ENCODE measurements at places on chromosomes 12 and 14.
A peak's percentile ranks its signal among the peaks of the same experiment; 100 is the strongest.

- no peak for DNase-seq
These were observed 5.2 kb downstream of the RITA1 start for GRCh38 chr12:113190761-113191160.

GRCh38 chr12:96177013-96177412 lies 17.2 kb upstream of the ELK3 start:
- DNase-seq, result peak; percentile 39

DNA sequence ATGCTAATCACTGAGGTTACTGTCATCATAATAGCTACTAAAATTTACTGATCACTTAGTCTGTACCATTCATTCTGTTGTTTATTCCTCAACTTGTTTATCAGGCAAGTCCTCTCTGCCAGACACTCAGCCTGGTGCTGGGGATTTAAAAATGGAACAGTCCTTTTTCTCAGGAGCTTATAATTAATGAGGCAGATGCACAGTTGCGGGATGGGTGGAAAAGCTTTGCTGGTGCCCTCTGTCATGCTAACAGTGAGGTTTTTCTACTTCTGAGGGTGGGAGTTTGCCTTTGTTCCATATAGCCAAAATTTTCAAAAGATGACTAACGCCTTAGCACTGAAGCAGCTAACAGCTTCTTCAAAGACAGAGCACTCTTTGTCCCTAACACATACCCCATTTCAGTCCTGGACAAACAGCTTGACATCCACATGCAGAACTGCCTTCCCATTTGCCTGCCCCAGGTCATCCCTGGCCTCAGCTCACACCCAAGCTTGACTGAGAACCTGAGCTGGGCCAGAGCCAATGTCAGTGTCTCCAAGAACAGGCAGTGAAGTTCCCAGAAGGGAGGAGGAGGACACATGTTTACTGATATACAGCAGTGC lies 30.8 kb upstream of the HSPB8 start:
- DNase-seq, result no peak

DNA sequence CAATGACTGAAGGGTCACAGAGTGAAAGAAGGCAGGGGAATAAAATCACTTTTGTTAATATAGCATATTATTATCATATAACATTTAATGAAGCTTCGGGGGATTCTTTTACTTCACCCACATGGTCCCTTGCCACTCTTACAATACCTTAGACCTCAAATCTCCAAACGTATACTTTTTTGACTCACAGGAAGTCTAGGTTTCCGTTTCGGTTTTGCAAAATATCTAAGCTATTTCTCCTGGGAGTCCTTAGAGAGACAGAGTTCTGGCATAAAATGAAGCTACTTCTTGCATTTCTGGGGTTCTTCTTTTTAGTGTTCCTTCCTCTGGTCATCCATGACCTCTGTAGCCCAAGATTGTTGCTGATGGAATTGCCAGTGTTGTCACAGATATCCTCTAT lies 590.5 kb upstream of the ATP2B1 start:
- no peak for DNase-seq

DNA sequence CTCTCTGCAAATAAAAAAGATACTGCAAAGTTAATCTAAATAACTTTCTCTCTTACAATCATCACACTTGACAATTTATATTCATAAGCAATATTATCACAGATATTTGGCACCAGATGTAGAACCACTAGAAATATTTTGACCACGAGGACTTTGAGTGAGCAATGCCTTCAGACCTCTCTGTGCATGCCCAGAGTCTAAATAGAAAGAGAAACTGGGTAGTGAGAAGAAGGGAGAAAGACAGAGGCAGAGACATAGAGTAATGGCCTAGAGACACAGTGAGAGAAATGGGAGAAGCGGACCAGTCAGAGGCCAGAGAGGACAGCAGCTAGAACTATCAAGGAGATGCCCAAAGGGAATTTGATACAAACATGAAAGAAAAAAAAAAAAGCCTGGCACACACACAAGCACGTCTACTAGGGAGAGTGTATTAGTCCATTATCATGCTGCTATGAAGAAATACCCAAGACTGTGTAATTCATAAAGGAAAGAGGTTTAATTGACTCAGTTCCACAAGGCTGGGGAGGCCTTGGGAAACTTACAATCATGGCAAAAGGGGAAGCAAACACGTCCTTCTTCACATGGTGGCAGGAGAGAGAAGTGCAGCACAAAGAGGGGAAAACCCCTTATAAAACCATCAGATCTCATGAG lies 41.1 kb downstream of the BMP4 start:
- DNase-seq, result no peak

GRCh38 chr12:117067638-117068037 lies 31.6 kb downstream of the TESC start:
- no peak for DNase-seq

- DNase-seq, result no peak
These were observed 17.5 kb downstream of the MAX start for GRCh38 chr14:65084554-65085505.

DNA sequence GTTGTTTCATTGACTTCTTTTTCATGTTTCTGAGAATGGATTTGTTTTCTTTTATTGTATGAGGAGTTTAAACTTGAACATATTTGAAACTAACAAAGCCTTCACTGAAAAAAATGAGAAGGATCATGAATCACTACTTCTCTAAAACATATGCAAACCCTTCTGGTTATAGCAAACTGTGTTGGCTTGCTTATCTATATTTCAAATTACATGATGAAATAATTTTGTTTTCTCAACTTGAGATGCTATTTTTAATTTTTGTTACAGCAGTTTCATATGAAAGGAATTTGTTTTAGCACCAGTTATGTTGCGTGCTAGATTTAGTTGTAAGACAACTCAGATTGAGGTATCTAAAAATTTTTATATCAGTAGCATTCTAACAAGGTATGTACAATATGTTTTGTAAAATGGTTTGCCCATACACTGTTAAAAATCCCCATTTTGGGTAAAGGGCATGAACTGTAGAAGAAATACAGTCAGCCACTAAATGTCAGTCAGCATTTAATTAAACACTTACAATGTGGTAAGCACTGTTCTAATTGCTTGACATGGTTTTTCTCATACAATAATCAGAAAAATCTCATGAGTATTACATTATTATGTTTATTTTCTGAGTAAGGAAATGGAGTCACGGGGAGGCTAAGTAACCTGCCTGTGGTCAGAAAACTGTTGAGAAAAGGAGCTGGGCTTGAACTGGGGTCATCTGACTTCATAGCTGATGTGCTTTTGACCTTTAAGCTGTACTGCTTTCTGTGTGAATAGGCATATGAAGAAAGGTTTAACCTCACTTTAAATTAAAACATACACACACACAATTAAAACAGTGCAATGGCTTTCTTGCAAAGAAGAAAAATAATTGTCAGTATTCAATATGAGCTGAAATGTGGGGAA lies 105.7 kb downstream of the PLEKHA5 start:
- DNase-seq, result no peak

DNA sequence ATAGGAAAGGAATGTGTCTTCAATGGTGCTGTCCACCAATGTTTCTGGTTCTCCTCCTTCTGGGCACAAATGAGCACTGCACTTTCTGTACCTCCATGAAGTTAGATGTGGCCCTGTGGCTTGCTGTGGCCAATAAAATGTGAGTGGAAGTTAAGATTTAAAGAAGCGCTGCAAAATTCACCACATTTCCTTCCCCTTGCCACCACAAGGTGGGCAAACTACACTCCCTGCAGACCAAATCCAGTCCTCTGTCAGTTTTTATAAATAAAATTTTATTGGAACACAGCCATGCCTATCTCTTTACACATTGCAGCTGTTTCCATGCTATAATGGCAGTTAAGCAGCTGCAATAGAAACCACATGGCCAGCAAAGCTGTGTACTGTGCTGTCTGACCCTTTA lies 141.4 kb upstream of the TMPO start:
- no peak for DNase-seq

DNA sequence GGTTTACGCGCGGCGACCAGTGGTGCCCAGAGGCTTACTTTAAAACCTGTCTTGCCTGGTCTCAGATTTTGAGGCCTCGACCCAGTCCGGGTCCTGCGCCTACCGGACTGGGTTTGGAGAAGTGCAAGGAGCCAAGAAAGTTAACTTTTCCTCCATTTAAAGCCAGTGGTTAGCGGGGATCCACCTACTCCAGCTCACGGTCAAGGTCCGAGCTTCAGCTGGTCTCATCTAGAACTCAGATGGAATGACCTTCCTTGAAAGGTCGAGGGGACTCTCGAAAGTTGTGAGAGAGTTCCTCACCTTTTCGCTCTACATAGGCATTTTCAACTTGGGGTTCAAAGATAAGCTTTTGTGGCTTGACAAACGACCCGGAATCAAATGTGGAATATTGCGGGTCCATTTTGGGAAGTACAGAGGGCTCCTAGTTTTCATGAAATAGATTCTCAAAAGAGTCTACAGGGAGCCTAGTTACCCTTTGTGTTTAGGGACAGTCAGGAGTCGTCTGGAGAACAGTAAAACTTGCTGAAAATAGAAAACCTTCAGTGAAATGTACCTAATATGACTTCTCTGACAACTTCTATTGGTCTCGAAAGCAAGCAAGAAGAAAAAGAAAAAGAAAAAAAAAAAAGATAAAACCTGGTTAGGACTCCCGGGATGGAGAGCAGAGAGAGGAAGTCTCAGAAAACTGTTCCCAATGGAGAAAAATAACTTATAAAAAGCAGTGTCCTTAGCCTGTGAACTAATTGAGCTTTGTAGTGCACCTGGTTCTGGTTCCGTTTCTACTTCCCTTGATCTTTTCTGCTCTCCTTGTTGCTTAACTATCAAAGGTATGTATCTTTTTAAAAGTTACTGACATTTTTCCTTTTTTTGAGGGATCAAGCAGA lies 1.4 kb downstream of the KCNMB4 start:
- no peak for DNase-seq

Data from activated naive CD8-positive, alpha-beta T cell treated with anti-CD3 and anti-CD28 coated beads, Interleukin-2, amount 10 ng/mL, durations not matched to agents 7 days and 5 days (primary cell).